ENCODE measurements at places on chromosomes 11 and 22. TPM values are rescaled to one million over a fixed set of nuclear protein-coding genes. Genes with fewer than 3 reads are reported as not detected.

DNA sequence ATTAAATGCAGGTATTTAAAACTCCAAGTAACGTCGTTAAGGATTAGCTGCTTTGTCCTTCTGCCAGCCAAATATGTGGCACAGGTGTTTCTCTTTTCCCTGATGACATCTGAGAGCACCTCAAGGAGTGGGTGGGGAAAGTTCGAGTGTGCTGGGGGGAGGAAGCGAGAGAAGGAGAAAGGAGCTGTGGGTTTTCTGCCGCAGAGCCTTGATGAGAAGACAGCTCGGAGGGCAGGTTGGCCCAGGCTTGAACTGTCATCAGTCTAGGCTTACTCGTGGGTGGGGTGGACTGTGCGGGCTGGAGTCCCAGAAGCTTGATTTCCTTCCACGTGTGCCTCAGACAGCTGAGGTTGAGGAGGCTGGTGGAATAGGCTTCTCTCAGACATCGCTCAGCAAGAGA is 15.2 kb upstream of the SORL1-AS1 start:
- DNase-seq: no peak

- no peak for DNase-seq
Measured at GRCh38 chr11:36254713-36255112, 34.5 kb downstream of the COMMD9 start.

The KREMEN1 gene
- 5.8 TPM for polyA plus RNA-seq

GRCh38 chr11:37972691-37973090 is 1374.7 kb upstream of the RAG2 start:
- DNase-seq: no peak

All from stomach (tissue), 19 donors.